ENCODE measurements at places on chromosomes 5 and 9. TPM values are rescaled to one million over a fixed set of nuclear protein-coding genes. Genes with fewer than 3 reads are reported as not detected.

DNA sequence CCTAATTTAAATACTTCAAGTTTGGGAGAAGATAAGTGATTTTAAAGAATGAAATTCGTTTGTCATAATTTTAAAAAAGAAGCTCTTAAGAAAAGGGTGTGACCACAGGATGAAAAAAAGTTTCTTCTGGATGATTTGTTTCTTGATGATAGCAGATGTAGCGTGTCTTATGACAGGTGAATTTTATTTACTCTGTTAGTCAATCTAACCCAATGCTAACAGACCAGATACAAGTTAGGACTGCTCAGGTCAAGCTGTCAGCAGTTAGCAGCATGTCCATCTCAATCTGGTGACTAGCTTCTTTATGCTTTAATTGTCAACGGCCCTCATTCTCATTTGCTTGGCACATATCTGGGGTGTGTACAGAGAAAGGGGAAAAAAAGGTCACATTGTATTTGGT lies 456.0 kb downstream of the BNC2 start:
- DNase-seq, result no peak

DNA sequence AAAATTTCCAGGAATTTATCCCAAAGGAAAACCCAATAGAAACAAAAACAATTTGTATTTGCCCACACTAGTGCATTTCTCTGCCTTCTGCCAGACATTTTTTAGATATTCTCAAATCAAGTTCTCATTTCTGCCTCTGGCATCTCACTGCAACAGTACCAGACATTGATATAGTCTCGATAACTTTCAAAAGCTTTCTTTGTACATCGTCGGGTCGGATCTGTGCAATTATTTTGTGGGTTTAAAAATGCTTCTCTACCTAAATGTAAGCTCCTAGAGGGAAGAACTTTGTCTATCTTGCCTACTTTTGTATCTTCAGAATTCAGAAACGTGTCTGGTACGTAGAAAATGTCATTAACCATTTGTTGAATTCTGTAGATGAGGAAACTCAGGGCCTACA lies 125.5 kb upstream of the LIFR start:
- DNase-seq, result no peak

PCDHGA7 gene
- 1.5 TPM for polyA plus RNA-seq

HSD17B4 gene
- polyA plus RNA-seq, result 65.4 TPM

ASPN gene
- polyA plus RNA-seq, result 233 TPM

- DNase-seq, result no peak
Observed at GRCh38 chr5:78615697-78616096, 32.9 kb downstream of the LHFPL2 start.

SV2C gene
- 0.04 TPM for polyA plus RNA-seq

WHRN gene
- polyA plus RNA-seq, result 2.9 TPM

DNA sequence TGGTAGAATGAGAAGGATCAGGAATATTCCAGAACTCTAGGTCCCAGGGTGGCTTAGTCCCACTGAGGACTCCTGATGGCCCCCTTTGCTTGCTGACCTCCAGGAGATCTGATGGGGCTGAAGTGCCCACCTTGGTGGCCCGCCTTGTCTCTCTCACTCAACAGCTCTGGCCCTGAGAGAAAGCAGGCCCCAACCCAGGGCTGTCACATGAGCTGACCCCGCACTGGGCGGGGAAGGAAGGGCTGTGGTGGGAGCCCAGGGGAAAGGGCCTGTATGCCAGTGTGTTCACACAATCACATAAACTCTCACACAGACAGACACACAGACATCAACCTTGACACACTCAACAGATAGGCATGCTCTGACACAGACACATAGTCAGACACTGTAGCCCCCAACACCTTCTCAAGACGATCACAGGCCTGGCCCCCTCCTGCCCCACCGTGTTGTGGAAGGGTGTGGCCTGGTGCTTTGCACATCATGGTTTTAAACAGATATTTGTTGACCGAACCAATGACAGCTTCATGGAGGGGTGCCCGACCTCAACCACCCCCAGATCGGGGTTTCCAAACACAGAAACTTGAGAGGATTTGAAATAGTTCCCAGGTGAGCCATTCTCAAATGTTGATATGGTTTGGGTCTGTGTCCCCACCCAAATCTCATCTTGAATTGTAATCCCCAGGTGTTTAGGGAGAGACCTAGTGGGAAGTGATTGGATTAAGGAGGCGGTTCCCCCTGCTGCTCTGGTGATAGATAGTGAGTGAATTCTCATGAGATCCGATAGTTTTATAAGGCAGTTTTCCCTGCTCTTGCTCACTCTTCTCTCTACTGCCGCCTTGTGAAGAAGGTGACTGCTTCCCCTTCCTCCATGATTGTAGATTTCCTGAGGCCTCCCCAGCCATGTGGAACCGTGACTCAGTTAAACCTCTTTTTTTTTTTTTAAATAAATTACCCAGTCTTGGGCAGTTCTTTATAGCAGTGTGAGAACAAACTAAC lies 48.5 kb upstream of the HAND1 start:
- DNase-seq, result no peak

DNA sequence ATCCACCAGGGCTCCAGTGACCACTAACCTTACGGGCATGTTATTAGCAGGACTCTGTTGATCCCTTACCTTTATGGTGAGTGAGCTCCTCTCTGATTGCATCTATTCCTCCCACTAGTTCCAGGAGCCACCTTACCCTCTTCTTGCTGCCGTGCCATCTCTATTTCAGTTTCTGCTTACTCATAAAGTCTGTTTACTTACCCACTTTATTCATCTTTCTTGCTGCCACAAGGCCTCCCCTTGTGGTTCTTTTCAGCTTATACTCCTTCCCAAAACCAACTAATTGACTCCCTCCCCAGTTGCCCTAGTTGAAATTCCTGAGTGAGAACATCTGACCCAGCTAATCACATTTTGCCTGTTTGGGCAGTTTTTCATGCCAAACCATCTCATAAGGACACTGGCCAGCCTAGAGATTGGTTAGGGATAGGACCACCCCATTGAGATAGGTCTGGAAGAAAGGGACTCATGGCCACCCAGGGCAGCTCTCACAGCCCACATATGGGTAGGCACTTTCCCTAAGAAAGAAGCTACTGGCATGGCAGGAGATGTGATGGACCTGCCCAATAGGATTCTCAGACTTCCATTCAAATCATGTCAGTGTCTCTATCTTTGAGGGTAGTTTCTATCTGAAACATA lies 412.7 kb downstream of the EFNA5 start:
- no peak for DNase-seq

GRCh38 chr5:52725065-52725746 lies 62.5 kb upstream of the ITGA1 start:
- DNase-seq, result peak; percentile 12

GRCh38 chr5:142572006-142572405 lies 113.9 kb downstream of the FGF1 start:
- DNase-seq, result peak; percentile 89

GRCh38 chr5:53327811-53328334 lies 152.6 kb upstream of the FST start:
- DNase-seq, result no peak

- DNase-seq, result no peak
Observed at GRCh38 chr5:1543398-1544293, 19.9 kb upstream of the LPCAT1 start.

DNA sequence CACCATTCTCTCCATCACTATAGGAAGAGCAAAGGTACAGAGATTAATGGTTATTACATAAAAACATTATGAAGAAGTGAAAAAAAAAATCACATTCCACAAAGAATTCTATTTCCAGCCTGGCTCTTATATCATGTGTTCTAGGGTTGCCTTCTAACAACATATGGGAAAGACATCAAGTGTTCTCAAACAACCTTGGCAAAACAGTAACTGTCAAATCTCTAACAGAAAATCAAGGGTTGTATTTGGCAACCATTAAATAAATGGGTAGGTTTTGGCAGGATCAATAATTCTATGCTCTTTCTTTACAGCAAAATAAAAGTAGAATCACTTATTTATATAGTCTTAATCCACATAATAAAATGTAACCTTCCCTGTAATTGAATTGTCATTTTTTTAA lies 728.9 kb downstream of the MAT2B start:
- DNase-seq, result no peak

- DNase-seq, result no peak
Observed at GRCh38 chr5:65391591-65391990, 90.1 kb downstream of the ADAMTS6 start.

NR6A1 gene
- polyA plus RNA-seq, result 0.63 TPM

MYMK gene
- polyA plus RNA-seq, result 39.8 TPM

DNA sequence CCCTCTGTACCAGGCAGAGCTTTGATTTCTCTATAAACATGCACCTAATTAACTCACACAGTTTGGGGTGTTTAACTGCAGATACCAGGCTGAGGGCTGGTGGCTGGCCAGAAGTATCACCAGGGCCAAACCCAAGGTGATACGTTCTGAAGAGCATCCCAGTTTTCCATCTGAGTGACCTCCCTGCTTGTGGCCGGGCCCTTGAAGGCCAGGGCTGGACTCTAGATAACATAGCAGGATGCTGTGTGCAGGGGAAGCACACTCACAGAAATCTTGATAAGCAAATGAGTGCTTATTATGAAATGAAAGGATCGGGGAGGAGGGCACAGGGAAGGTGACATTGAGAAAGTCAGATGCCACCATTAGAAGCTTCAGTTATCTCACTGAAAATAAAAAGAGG lies 582.4 kb downstream of the BRINP1 start:
- DNase-seq, result no peak

DNA sequence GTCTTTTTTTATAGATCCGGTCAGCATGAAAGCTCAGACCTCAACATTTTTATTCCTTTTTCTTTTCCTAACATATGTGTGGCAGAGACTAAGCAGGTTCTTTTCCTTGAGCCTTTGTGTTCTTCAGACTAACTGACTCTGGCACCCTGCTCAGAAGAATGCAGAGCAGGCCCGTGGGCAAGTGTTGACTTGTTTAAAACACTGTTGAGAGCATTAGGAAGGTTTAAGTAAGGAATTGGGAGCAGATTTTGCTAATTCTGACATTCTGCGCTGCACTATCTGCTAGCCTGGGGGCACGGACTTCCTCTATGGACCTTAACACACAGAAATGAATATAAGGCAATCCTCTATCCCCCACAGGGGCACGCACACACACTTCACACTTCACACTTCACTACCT lies 182.5 kb upstream of the PIK3R1 start:
- DNase-seq, result no peak

- no peak for DNase-seq
Observed at GRCh38 chr5:159419576-159419975, 89.3 kb upstream of the IL12B start.

GRCh38 chr5:91420879-91421278 lies 37.8 kb upstream of the ARRDC3 start:
- no peak for DNase-seq

NME5 gene
- 1.2 TPM for polyA plus RNA-seq

DNA sequence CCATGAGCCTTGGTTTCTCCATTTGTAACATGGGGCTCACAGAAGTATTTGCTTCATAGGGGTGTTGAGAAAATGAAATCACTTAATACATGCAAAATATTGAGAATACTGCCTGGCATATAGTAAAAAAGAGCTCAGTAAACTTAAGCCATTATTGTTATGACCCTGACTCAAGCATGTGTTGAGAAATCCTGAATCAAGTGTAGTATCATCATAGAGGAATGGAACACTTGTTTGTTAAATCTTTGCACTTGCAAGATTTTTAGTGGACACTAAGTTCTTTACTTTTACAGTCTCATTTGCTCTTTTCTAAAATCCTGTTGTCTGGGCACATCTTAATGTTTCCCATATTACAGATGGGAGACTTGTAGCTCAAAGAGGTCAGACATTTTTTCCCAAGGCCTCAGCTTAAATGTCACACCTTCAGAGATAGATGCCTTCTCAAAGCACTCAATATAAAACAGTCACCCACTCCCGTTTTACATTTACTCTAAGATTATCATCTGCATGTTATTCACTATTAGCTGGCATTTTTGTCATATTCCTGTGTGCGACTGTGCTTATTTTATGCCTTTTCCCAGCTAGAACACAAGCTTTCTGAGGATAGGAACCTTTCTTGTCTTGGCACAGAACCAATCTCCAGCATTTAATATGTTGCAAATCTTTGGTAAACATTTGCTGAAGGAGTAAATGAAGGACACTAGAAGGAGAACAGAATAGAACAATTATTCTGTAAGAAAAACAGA lies 250.0 kb upstream of the TNC start:
- DNase-seq, result no peak

DNA sequence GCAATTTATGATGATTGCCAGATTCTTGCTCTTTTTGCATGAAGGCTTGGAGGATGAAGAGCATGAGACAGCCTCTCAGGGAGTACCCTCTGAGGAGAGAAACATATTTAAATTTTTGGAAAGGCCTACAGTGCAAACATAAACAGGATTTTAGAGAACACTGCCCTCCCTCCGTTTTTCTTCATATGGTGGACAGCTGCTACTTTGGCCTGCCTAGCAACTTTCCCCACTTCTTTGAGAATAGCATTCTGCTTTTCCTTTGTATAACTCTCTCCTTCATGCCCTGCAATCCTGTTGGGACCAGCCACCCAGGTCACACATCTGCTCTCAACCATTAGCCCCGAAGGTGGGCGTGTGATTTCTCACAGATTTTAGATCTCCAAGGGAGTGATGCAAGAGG lies 20.5 kb upstream of the TXN start:
- peak; percentile 22 for DNase-seq

RLN2 gene
- 1.9 TPM for polyA plus RNA-seq

SH3GL2 gene
- 0.07 TPM for polyA plus RNA-seq

HCN1 gene
- 2.4 TPM for polyA plus RNA-seq

GRCh38 chr5:138458384-138458783 lies 6.9 kb upstream of the EGR1 start:
- DNase-seq, result no peak

GRCh38 chr5:1080432-1080831 lies 31.4 kb downstream of the SLC12A7 start:
- no peak for DNase-seq

DNA sequence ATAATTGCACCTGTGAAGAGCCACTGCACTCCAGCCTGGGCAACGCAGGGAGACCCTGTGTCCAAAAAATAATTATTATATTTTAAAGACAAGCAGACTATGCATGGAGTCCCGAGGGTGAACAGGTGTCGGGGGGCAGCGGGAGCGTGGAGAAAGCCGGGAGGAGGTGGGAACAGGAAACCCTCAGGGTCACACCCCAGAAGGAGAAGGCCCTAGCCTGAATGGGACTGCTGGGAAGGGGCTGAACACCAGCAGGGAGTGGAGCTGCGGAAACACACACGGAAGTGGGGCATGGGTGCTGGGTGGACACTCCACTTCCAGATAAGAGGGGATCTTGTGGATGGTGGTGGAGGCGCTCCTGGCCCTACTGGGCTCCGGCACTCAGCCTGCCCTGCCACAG lies 12.8 kb downstream of the SURF6 start:
- no peak for DNase-seq

SPATA31A3 gene
- not detected for polyA plus RNA-seq

DAPK1 gene
- polyA plus RNA-seq, result 21.2 TPM

GRCh38 chr5:119694284-119694683 lies 64.9 kb downstream of the FAM170A start:
- no peak for DNase-seq

GRCh38 chr9:128416014-128416413 lies 4.6 kb upstream of the CERCAM start:
- no peak for DNase-seq

GRCh38 chr9:90029386-90029785 lies 424.6 kb downstream of the GADD45G start:
- DNase-seq, result no peak

AQP3 gene
- 4.9 TPM for polyA plus RNA-seq

AK8 gene
- polyA plus RNA-seq, result 0.43 TPM

C5orf52 gene
- not detected for polyA plus RNA-seq

GRCh38 chr9:38671372-38671731 lies 48.6 kb downstream of the FAM240B start:
- no peak for DNase-seq
